ENCODE measurements at places on chromosomes 6 and 20.

- no peak overlapping the region for H3K4me3 ChIP-seq
- no peaks in the 10 kb centered on the region for H3K36me3 ChIP-seq
- H3K4me1 ChIP-seq, result no peaks in the 10 kb centered on the region
- H3K27ac ChIP-seq, result no peak overlapping the region
- no peaks in the 10 kb centered on the region for H3K27me3 ChIP-seq
Measured at GRCh38 chr20:39210341-39211036, 248.3 kb downstream of the DHX35 start.

DNA sequence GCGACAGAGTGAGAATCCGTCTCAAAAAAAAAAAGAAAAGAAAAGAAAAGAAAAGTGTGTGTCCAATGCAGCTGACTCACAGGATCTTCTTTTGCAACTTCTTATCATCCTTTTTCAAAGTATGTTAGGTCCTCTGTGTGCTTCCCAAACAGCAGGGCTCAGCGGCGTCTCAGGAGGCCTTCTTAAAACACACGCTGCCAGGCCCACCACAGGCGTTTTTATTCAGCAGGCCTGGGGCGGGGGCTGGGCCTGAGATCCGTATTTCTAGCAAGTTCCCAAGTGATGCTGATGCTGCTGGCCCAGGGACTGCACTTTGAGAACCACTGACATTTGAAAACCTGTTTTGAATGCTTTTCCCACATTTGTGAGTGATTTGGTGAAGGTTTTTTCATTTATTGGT, 57.1 kb downstream of the PSMG4 start:
- no peak for DNase-seq
- no peak overlapping the region for H3K27ac ChIP-seq
- no peaks in the 10 kb centered on the region for H3K4me1 ChIP-seq
- peaks cover 68% of the 10 kb centered on the region for H3K36me3 ChIP-seq
- H3K4me3 ChIP-seq, result no peak overlapping the region

GRCh38 chr20:4711511-4711910, 10.2 kb upstream of the PRND start:
- H3K27ac ChIP-seq, result no peak overlapping the region
- peaks cover 34% of the 10 kb centered on the region for H3K27me3 ChIP-seq
- DNase-seq, result no peak
- no peak overlapping the region for H3K4me3 ChIP-seq
- no peaks in the 10 kb centered on the region for H3K4me1 ChIP-seq
- no peaks in the 10 kb centered on the region for H3K36me3 ChIP-seq

DNA sequence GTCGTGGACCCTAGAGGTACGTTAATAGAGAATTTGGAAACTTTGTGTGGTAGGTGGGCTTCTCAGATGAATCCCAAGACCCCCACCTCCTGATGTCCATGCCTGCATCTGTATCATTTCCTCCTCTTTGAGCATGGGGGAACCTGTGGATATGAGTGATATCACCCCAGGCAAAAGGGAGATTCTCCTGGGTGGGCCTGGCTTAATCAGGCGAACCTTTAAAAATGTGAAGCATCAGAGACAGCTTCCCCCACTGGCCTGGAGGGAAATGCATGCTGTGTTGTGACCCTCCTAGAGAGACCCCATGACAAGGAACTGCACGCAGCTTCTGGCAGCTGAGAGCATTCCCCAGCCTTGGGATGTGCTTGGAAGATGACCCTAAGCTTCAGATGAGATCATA, 180.9 kb downstream of the MBOAT1 start:
- H3K4me1 ChIP-seq, result no peaks in the 10 kb centered on the region
- peaks cover 1% of the 10 kb centered on the region for H3K27me3 ChIP-seq
- DNase-seq, result no peak
- no peak overlapping the region for H3K27ac ChIP-seq

DNA sequence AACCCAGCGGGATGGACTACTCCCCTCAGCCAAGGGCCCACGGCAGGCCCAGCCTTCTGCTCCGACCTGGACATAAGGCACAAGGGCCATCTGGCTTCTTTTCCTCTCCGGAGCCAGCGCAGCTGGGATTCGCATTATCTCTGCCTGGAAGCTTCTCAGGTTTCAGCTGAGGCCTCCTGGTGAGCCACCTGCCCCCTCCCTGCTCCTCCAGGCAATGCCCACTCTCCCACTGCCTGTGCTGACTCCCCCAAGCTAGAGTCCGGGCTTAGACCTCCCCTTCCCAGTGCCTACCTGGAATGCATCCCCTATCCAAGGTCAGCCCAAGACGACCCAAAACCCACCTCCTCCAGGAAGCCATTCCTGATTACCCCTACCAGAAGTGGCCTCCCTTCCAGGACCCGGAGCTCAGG, 60.7 kb downstream of the EZR start:
- H3K27ac ChIP-seq, result no peak overlapping the region
- H3K27me3 ChIP-seq, result peaks cover 1% of the 10 kb centered on the region
- peaks cover 11% of the 10 kb centered on the region for H3K4me1 ChIP-seq
- no peak for DNase-seq
- H3K36me3 ChIP-seq, result no peaks in the 10 kb centered on the region
- no peak overlapping the region for H3K4me3 ChIP-seq

DNA sequence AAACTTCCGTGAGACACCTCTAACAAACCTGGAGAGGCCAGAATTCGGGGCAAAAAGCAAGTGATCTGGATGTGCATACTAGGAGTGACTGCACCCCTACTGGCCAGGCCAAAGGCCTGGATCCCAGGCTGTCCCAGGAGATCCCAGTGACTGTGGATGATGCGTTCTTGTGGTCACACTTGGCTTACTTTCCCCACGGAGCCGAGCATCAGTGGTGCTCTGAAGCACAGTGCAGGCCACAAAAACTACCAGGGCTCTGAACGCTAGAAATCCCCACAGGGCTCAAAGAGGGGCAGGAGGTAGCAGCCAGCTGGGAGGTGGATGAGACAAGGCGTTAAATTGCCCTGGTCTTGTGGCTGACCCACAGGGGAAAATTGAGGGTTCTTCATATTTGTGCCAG, 7.1 kb downstream of the TRIM26 start:
- H3K27me3 ChIP-seq, result no peaks in the 10 kb centered on the region
- H3K4me3 ChIP-seq, result no peak overlapping the region
- no peak for DNase-seq
- peaks cover 86% of the 10 kb centered on the region for H3K4me1 ChIP-seq

Data from HepG2 (cell line).